Ovary (tissue), 10 donors: ENCODE measurements at places on chromosomes 7 and 10. TPM values are rescaled to one million over a fixed set of nuclear protein-coding genes. Genes with fewer than 3 reads are reported as not detected.

DNA sequence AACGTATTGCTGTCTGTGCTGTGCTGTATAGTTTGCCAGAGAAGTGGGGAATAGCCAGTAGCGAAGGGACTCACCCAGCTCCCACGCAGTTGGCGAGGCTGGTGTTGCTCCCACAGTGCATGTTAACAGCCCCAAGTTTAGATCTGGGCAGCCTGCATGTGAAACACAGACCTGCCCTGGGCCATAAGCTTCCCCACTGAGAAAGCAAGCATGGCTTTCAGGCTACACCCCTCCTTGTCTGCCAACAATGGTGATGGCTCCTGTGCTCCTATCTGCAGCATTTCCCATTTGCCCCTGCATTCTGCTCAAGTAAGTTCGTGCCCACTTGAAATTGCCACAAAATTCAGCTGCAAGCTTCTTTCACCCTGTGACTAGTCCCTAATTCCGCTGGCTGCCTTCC lies 57.5 kb downstream of the IPMK start:
- DNase-seq, result no peak

- peak; percentile 10 for DNase-seq
These were observed 101.5 kb downstream of the ARHGAP22 start for GRCh38 chr10:48503293-48503911.

DNA sequence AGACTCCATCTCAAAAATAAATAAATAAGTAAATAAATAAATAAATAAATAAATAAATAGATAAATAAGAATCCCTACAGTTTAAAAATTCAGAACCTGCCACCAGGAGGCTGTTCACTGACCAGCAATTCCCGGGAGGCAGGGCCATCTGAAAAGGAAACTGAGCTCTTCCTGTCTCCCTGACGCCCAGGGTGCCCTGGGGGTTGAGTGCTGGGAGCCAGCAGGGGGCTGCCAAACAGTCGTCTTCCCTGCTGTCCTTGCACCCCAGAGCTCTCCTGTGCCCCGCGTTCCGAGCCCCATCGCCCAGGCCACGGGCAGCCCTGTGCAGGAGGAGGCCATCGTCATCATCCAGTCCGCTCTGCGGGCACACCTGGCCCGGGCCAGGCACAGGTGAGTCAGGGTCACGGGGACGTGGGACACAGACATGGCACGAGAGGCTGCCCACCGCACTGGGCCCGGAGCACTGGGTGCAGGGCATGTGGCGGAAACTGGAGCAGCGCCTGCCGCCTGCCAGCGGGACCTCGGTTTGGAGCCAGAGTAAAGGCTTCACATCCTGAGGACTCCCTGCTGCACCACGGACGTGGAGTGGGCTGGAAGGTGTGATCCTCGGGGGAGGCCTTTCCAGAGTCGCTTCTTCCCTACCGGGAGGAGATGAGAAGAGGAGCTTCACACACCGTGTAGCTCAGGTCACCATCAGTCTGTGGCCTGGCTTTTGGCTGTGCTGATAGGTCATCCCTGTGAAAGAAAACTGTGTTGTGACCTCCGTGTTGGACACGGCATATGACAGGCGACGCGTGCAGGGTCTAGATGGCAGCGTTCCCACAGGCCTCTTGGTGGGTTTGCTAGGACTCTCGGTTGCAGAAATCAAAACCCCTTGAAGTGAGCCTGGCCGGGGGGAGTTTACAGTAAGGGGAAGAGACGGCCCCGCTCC lies 25.9 kb upstream of the TTYH3 start:
- no peak for DNase-seq

DNA sequence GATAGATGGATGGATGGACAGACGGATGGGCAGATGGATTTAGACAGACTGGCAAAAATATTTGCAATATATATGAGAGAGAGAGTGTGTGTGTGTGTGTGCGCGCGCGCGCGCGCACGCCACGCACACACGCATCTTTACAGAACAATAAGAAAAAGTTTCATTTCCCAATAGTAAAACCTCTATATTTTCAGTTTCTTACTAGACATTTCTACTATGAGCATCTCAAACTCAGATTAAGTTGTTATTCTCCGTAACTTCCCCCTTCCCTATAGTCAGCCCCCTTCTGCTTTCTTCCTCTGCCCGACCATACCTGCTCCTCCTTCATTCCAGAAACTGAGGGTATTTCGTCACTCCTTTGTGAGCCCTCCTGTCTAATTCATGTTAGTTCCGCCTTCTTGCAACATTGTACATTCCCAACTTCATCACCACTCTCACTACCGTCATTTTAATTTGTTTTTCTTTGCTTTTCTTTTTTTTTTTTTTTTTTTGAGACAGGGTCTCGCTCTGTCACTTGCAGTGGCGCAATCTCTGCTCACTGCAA lies 154.4 kb upstream of the SH2B2 start:
- no peak for DNase-seq

DNA sequence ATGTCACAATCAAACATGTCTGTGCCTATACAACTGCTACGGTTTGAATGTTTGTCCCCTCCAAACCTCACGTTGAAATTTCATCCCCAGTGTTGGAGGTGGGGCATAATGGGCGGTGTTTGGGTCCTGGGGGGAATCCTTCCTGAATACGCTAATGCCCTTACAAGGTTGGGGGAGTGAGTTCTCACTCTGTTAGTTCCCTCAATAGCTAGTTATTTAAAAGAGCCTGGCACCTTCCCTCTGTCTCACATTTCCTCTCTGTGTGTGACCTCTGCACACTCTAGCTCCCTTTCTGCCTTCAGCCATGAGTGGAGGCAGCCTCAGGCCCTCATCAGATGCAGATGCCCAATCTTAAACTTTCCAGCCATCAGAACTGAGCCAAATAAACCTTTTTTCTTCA lies 129.5 kb downstream of the GRM8 start:
- no peak for DNase-seq

DNA sequence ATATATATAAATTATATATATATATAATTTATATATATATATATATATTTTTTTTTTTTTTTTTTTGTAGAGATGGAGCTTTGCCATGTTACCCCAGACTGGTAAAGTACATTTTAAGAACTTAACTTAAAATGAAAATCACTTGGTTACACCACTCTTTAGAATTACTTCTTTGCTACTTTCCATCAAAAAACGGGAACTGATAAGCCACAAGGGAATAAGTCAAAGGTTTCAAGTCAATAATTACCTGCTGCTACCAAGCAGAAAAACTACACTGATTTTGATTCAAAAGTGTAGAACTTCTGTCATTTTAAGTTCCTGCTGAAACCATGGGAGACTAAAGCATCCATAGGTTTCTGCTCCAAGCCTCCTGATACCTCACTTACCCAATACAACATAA lies 12.2 kb downstream of the PPA1 start:
- DNase-seq, result no peak

Gene OR9A2
- not detected for total RNA-seq

DNA sequence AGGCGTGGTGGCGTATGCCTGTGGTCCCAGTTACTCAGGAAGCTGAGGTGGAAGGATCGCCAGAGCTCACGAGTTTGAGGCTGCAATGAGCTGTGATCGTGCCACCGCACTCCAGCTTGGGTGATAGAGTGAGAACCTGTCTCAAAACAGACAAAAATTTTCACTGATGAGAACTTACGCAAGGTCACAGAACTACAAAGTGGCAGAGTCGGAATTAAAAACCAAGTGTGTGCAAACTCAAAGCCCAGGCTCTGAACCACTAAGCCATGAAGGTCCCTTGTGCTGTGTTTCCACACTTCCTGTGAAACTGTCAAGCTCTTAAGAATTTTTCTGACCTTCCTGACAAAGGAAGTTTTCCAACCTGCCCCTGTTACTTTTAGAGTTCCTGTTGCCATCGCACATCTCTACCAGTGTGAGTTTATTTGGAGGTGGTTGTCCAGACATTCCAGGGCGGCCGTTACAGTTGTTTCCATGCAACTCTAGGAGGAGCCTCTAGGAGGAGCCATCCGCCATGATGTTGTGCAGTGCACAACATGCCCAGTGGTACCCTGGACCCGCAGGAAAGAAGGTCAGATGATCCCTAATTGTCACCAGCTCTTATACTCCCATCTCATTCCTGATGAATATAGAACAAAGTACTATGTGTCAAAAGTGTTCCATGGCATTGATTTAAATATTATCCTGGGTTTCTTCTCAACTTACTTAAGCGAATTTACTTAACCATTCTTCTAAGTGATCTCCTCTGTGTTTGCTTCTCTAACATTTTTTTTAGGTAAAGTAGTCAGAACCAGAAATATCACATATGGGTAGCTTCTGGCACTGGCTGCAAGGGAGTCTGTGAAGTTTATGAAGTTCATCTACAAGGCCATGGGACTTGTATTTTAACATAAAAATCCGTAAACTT lies 49.0 kb upstream of the LYZL1 start:
- no peak for DNase-seq

DNA sequence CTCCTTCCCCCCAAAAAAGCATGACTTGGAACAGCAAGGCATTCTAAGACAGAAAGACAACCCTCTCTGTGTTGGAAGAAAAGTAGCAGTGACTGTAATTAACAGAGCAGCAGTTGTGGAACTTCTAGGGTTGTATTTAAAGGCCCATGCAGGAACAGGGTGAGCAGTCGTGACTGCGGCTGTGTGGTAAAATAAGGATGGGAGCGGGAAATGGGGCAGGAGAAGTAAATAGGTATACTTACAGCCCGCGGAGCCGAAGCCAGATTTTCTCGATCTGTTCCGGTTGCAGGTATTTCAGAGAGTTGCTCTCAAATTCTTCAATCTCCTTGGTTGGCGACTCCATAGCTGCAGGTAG lies 179 bp downstream of the PDE1C start:
- no peak for DNase-seq

DNA sequence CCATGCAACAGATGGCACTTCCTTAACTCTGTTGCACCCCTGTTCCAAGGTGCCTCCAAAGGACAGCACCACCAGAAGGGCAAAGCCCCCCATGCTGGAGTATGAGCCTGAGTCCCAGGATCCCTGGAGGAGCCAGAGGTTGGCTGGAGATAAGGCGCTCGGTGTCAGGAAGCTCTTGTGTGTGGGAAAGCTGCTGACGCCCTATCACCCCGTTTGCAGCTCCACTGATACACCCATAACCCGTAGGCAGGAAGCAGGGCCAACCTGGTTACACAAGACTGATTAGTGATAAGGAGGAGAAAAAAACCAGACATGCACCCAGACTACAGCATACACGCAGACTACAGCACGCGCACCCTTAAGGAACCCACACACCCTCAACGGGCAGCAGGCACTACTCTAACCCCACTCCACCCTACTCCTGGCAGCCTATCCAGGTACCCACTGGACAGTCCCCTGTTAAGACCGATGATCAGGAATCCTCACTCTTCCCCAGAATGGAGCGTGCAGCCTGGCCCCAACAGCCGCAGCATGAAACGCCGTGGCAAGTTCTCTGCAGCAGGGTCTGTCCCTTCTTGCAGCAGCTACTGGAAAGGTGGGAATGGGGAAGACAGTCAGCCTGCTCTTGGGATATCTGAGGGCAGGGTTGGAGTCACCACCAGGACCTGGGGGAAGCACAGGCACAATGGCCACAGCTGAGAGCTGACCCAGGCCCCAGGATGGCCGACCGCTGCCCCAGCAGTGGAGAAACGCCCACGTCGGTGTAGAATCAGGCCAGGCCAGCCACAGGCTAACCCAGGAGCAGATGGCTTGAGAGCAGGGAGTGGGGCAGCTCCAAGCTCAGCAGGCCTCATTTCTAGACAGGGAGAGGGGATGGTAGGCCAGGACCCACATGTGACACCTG lies 38.3 kb upstream of the TUBB8 start:
- DNase-seq, result no peak

DNA sequence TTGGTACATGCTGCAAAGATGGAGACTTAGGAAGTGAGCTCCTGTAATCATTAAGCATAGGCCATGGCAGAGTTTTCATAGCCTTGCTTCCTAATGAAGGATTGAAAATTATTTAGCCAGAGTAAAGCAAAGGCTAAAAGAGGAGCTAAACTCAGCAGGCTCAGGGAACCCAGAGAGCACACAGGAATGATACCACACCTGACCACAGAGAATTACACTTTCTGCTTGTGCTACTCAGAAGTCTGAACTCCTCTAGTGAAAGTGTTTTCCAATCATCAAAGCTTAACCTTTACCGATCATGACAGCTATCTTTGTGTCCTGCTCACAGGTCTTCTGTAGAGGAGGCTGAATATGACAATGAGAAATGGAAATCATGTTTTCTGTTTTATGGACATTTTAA lies 347.7 kb downstream of the OTUD1 start:
- DNase-seq, result no peak

DNA sequence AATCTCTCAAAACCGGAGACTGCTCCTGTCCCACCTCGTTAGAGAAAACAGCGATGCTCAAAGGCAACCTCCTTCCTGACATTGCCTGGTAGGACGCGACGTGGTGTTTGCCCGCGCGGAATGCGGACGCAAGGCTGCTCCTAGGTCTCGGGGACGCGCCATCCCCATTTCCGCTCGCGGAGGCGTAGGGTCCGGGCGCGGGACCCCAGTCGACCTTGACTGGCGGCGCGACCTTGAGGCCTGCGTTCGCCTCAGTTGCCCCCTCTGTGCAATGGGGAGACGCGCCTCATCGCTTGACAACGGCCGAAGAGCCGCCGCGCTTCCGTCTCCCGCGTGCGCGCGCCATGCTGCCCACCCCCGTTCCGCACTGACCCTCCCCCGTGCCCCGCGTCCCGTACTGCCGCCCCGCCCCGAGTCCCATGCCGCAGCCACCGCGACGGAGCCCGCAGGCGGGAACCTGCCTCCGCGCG lies 412 bp upstream of the PPIA start:
- DNase-seq, result no peak

GRCh38 chr10:14584661-14585060 lies 190.0 kb downstream of the FAM107B start:
- no peak for DNase-seq

DNA sequence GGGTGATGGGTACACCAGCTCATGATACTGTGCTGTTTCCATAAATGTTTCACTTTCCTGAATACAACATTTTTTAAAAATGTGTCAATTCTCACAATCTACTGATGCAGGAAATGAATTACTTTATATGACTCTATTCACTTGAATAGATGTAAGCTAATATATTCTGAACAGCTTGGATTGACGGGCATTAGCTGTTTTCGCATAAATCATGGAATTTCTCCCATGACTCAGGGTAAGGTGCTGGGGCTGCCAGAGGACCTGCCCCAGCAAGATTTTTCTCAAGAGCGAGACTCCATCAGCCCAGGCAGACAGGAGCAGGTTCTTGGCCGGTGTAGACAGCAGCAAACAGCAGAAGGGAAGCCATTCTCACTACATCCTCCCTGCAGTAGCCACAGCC lies 107.1 kb downstream of the PFKFB3 start:
- DNase-seq, result no peak

DNA sequence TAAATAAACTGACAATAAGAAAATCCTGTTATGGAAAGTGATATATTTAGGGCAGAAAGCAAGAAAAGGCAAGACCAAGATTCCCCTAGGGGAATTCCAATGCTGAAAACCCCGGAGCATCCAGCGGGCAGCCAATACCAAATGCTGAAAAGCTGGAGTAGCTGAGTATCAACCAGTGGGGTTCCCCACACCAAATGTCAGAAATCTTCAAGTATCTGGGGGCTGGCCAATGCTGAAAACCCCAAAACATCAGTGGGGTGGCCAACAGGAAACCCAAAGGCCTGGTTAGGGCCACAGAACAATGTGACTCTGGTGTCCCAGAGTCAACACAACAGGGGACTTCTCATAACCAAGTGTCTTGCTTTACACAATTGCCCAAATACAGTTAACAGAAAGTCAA lies 271.8 kb upstream of the CACNA2D1 start:
- DNase-seq, result no peak

Gene CYP26C1
- total RNA-seq, result 0.20 TPM
